ENCODE measurements at places on chromosomes 6 and 20.

GRCh38 chr20:61629602-61630390, 377.7 kb downstream of the CDH4 start:
- no peak for DNase-seq

GRCh38 chr6:77740380-77740779, 87.5 kb downstream of the MEI4 start:
- DNase-seq = no peak

DNA sequence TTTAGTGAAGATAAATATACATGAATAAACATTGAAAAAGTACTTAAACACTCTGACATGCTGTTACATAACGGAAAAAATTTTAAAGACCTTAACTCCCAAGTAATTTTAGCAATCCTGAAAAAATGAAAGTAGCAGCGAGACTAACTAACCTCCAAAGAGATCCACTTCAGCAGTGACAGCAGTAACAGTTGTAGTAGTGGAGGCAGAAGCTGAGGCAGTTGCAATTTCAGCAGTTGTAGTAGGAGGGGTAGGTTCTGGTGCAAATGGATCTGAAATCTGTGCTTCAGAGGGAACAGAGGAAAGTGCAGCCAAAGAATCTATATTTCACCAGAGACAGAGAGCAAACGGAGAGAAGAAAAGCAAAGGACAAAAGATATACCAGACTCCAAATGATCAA, 88.8 kb downstream of the PRSS35 start:
- no peak for DNase-seq

DNA sequence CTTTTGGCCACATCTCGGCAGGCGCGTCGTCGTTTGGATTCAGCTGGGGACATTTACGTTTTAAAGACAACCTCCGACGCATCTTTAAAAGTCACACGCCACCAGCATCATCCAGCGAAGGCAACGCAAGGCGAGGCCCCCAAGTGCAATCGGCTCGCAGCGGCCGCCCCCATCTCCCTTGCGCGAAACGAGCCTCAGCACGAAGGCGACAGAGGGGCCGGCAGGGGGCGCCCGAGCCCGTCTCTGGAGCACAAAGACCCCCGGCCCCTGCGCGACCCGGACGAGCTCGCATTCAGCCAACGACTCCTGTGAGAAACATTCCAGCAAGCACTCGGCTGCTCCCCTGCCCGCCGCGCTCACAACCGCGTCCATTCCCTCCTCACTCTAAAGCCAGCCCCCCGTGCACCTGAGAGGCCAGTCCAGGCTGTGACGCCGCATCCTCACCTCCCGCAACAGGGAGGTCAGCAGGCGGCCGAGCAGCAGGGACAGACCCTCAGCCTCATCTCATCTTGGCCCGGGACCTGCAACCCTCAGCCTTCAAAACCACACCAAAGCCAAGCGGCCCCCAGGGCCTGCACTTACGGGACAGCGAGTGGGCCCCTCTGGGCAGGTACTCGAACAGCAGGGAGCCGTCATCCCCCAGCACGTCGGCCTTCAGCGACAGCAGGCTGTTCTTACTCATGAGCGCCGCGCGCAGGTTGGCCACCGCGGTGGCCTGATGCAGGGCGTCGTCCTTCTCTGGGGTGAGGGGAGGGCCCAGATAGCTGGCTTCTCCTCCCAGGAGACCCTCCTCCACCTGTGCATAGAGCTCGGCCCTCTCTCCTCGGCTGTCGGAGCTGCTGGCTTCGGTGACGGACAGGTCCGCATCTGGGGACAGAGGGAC, 35.8 kb downstream of the SLC2A4RG start:
- no peak for DNase-seq

GRCh38 chr6:109762769-109763441, 71.8 kb downstream of the FIG4 start:
- DNase-seq = no peak

GRCh38 chr20:62598761-62599194, 43.5 kb upstream of the SLCO4A1 start:
- no peak for DNase-seq

GRCh38 chr6:154218301-154218700, 138.3 kb downstream of the IPCEF1 start:
- DNase-seq = no peak

DNA sequence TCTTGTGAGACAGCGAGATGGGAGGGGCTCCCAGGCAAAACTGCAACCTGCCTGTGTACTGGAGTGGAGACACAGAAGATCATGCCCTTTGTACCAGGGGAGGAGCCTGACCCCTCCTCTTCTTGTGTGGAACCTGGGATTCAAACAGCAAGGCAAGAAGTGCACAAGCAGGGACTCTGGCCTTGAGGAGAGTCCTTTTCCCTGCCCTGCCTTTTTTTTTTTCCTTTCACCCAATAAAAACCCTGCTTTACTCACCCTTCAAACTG, 251.8 kb upstream of the OPRM1 start:
- no peak for DNase-seq

GRCh38 chr6:170437719-170438401, 115.2 kb downstream of the PSMB1 start:
- DNase-seq = no peak

DNA sequence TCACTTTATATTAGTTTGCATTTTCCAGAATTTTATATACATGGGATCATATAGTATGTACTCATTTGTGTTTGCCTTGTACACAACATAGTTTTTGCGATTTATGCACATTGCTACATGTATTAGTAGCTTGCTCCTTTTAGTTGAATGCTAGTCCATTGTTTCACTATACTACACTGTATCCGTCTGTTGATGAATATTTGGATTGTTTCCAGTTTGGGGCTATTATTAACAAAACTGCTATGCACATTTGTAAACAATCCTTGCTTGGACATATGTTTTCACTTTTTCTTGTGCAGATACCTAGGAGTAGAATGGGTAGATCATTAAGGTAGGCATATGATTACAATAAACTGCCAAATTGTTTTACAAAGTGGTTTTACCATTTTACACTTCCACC, 3.9 kb upstream of the LRRC1 start:
- DNase-seq = no peak

DNA sequence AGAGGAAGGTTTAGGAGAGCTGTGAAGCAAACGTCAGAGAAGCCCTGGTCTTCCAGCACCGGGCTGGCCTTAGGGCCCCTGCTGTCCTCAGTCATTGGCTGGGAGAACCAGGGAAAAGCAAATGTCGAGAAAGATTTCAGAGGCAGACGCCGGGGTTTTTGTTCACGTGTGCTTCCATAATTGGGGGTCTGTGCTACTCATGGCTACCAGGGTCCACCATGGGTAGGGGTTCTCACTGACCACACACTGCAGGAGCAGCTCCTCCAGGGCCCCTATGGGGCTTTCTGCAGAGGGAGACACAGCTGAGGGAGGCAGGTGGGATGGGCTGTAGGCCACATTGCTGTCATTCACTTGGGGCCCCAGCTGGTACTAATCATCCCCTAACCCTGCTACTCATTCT, 291.8 kb upstream of the FOXQ1 start:
- DNase-seq = no peak

DNA sequence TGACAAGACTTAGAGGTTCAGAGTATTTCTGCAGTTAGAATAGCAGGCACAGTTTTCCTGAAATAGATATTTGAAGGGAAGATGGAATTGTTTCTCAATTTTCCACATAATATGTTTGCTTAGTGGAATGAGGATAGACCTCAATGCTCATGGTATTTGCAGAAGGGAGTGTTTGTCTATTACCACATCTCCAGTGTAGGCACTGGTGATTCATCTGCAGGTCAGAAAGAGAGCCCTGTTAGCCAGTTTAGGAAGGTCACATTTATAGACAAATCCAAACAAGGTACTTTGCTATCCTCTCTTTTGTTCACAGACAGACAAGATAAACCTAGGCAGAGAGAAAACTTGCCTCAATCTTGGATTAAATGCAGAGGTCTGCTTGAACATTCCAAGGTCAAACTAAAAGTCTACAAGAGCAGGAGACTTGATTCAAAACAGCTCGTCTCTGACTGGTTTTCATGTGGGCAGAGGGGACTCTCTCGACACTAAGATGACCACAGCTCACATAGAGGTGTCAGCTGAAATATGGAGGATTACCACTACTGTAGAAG, 22.8 kb downstream of the ISM1 start:
- DNase-seq = no peak

Measured in effector memory CD8-positive, alpha-beta T cell (primary cell).